ENCODE measurements at places on chromosomes 16 and 17.

DNA sequence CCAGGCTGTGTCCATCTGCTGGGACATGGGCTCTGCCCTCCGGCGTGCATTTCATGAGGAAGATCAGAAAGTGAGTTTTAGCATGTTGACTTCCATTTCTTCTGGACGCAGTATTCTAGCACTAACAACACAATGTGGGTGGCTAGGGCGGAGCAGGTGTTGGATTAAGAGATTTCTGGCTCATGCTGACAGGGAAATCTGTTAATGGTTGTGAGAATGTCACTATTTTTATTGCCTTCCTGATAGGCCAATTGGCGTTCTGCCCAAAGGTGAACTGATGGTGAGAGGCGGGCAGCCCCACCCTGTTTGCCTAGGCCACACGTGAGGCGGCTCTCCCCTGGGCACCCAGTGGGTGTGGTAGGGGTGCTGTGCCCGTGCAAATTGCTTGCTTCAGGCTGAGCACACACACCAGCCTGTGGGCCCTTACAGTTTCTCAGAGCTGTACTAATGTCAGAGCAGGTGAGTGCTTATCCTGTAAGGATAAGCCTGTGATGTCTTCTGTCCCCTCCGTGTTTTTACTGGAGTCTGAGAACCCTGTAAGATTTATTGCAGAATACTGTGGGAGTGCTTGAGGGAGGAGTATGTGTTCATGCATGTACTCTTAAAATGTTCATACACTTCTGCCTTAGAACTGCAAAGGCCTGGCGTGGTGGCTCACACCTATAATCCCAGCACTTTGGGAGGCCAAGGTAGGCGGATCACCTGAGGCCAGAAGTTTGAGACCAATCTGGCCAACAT is 30.9 kb downstream of the PGS1 start:
- DNase-seq = no peak

DNA sequence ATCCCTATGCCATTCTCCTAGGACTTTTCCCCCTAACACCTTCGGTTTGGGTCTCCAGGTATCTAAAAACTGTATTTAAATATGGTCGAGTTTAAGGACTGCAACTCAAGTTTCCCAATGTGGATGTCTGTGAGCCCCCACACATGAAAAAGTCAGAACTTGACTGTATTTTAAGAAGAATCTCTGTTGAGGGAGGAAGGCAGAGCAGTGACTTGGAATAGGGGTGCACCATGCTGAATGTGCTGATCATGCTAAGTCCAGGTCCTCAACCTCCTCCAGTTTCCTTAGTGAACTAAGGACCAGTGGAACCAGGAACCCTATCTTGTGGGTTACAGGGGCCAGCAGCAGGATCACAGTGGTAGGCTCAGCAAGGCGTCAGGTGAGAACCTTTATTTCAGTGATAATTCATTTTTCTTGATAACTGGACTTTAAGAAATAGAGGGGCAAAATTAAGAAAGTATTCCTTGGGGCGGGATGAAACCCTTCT is 19.5 kb downstream of the GRB7 start:
- no peak for DNase-seq

GRCh38 chr16:86120201-86121192 is 221.5 kb downstream of the IRF8 start:
- DNase-seq = no peak

- no peak for DNase-seq
These were observed 29.2 kb downstream of the DCAKD start for GRCh38 chr17:45022288-45022648.

DNA sequence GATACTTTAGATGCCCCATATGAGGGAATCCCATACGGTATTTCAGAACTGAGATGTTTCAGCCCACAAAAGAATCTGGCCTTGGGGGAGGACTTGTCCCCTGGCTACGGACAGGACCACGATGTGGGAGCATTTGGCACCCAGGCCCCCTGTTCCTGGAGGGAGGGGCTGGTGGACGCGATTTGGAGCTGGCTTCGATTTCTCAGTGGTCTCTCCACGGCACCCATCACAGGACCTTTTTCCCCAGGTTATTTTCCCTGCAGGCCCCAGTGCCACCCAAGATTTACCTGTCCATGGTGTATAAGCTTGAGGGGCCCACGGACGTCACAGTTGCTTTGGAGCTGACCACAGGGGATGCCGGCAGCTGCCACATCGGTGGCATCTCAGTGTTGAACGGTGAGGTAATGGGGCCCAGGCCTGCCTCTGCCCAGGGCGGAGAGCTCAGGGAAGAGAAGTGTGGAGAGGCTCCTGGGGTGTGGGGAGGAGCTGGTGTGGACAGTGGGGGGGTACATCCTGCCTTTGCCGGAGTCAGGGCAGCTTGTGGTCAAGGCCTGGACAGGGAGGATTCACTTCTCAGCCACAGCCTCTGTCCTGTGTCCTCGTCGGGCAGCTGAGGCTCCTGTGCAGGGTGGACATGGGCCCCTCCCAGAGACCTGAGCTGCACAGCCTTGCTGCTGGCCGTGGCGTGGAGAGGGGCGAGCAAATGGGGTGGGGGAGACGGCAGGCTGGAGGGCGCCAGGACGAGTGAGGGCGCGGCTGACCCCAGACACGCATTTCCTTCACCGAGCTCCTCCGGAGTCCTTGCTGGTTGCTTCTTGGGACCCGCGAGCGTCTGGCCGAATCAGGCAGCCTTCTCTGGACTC is 9.9 kb downstream of the ENGASE start:
- no peak for DNase-seq

GRCh38 chr16:74736531-74737157 is 36.0 kb upstream of the MLKL start:
- DNase-seq = no peak

GRCh38 chr16:11836650-11837244 is 14.6 kb downstream of the RSL1D1 start:
- DNase-seq = peak; percentile 60

GRCh38 chr17:37447641-37448040 is 41.0 kb downstream of the TADA2A start:
- no peak for DNase-seq

GRCh38 chr16:28491230-28491969 is 474 bp downstream of the CLN3 start:
- no peak for DNase-seq

DNA sequence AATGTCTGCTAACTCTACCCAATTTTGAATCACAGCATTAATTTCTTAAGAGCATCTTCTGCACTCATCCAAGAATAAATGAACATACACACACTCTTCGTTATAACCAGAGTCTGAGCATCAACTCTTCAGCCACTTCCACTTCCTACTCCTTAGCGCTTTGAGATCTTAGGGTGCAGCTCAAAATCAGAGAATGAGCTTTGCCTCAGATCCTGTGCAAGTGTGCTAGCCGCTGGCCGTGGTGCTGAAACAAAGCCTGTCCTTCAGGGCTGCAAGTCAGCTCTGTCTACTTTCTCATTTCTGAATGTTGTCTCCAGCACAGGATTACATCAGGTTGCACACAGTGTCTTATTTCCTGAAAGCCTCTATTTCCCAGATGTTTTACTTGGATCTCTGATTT is 165.4 kb downstream of the AIPL1 start:
- DNase-seq = no peak

GRCh38 chr17:40633871-40634270 is 13.7 kb downstream of the SMARCE1 start:
- DNase-seq = no peak

- no peak for DNase-seq
These were observed 24.8 kb downstream of the GINS2 start for GRCh38 chr16:85663891-85664321.

- DNase-seq = no peak
These were observed 79.8 kb upstream of the TMEM132E start for GRCh38 chr17:34499576-34499975.

DNA sequence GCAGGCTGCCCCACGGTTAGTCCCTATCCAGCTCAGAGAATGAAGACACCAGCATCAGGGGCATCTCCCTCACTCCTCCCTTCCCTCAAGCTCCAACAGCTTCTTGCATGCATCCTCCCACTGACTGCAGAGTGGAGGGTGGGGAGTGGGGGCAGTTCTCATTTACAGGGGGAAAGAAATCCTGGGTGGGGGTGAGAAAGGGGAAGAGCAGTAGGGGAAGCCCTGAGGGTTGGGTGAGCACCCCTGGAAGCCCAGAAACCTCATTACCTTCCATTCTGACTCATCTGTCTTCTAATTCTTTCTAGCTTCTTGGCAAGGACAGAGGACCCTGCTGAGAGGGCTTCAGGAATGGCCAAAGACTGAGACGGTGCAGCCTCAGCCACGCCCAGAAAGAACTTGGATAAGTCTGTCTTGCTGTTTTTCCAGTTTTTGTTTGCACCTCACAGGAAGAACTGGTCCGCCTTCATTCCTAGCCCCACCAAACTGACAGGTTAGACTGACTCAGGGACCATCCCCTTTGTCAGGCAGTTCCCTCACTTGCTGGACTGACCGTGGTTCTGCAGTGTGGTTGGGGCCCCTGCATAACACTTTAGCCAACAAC is 52.5 kb upstream of the WSB1 start:
- DNase-seq = no peak

- peak; percentile 33 for DNase-seq
These were observed 754 bp upstream of the SLFN11 start for GRCh38 chr17:35373984-35374765.

GRCh38 chr16:62105244-62105643 is 69.0 kb upstream of the CDH8 start:
- DNase-seq = no peak

GRCh38 chr16:8583199-8583598 is 7.1 kb downstream of the TMEM114 start:
- no peak for DNase-seq

- DNase-seq = no peak
These were observed 664.5 kb downstream of the WWOX start for GRCh38 chr16:78763821-78764440.

- no peak for DNase-seq
These were observed at the start of gene CORO6 for GRCh38 chr17:29622337-29623282. Gene CORO6, minus strand, starts transcription at chr17:29622912. Its CDS starts 1,491 bp downstream, at chr17:29621421.

DNA sequence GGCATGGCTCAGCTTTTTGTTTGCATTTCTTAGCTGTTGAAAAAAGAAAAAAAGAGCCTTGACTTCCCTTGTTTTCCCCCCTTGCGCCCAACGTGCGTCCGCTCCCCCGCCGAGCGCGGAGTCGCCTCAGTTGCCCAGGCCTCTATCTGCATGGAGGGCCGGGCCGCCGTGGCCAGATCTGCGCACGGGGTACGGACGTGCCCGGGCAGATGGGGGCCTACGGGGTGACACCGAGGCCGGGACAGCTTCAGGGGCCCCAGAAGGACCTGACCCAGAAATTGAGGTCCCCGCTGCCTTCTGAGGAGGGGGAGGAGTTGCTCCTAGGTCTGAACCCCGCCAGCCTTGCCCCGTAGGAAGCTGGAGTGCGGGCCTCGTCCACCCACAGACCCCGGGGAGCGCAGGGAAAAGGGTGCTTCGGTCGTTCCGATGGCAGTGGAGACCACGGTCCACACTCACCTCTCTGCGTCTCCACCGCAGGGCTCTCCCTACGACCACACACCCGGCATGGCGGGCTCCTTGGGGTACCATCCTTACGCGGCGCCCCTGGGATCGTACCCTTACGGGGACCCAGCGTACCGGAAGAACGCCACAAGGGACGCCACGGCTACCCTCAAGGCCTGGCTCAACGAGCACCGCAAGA is 1.5 kb downstream of the IRX5 start:
- DNase-seq = no peak

GRCh38 chr16:47995354-47995753 is 160.4 kb downstream of the ABCC12 start:
- DNase-seq = no peak

- no peak for DNase-seq
These were observed 43.9 kb upstream of the CCNF start for GRCh38 chr16:2385190-2385836.

- DNase-seq = no peak
These were observed 4.7 kb downstream of the TMEM106A start for GRCh38 chr17:43216369-43216761.

DNA sequence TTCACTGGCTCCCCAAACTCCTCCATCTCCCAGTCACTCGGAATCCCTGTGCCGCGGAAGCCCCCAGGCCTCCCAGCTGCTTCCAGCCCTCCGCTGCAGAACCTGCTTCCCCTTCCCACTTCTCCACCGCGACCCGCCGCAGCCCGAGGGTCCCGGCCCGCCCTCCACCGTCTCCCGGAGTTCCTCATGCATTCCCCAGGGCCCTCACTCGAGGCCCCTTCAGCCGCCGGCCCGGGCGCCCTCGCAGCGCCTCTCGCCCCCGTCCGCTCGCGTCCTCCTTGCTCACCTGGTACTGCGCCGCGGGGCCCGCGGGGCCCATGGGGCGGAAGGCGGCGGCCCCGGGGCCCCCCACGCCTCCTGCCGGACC is 329 bp downstream of the SMARCD2 start:
- no peak for DNase-seq

- DNase-seq = no peak
These were observed 1.7 kb downstream of the ANKRD40CL start for GRCh38 chr17:50765454-50766221.

DNA sequence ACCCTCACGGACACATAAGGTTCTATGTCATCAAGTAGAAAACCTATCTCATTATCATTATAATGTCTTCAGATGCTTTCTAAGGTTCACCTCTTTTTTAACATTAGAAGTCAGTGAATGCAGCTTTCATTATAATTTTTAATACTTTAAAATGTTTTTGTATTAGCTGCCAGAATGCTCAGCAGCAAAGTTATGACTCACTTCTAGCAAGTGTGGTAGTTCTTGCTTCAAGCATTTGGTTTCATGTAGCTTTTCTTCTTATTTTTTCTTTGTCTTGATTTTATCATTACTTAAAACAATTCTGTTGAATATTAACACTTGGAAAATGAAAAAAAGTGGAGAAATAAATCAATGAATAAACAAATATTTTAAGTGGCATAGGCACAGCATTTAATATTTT is 23.4 kb downstream of the LPCAT2 start:
- DNase-seq = no peak

DNA sequence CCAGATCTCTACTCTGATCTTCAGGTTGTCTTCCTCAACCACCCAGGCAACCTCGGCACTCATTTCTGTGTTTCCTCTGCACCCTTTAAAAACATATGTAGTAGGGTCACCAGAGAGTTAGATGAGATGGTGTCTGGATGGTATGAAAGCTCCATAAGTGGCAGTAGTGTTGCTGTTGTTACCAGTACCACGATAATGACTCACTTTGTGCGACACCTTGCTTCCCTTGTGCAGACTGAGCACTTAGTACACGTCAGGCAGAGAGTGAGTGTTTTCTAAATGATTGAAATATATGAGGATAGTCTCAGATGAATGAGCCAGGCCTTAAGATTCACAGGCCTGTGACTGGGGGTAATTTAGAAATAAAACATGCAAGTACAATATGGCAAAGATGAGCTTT is 188.7 kb downstream of the MAF start:
- no peak for DNase-seq

DNA sequence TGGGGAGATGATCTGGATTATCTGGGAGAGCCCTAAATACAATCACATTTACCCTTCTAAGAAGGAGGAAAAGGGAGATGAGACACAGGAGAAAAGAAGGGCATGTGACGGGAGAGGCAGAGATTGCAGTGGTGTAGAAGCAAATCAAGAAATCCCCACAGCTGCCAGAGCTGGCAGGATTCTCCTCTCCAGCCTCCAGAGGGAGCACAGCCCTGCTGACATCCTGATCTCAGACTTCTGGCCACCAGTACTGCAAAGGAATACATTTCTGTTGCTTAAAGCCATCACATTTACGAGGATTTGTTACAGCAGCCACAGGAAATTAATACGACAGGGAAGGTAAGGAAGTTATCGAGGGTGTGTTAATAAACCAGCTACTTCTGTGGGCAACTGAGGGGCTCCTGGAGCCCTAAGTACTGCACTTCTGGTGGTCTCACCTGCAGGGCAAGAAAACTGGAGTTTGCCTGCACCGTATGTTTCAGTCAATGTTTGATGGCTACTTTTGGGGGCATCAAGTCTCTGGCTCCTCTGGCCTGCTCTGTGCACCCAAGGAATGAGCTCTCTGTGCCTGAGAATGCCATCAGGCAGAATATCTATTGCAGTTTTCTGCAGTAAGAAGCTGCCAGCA is 22.9 kb upstream of the CDH13 start:
- DNase-seq = peak; percentile 40

GRCh38 chr17:1736348-1737281 is 6.1 kb upstream of the SERPINF2 start:
- DNase-seq = peak; percentile 17
